ENCODE measurements at places on chromosomes 13 and 19. TPM values are rescaled to one million over a fixed set of nuclear protein-coding genes. Genes with fewer than 3 reads are reported as not detected.

DNA sequence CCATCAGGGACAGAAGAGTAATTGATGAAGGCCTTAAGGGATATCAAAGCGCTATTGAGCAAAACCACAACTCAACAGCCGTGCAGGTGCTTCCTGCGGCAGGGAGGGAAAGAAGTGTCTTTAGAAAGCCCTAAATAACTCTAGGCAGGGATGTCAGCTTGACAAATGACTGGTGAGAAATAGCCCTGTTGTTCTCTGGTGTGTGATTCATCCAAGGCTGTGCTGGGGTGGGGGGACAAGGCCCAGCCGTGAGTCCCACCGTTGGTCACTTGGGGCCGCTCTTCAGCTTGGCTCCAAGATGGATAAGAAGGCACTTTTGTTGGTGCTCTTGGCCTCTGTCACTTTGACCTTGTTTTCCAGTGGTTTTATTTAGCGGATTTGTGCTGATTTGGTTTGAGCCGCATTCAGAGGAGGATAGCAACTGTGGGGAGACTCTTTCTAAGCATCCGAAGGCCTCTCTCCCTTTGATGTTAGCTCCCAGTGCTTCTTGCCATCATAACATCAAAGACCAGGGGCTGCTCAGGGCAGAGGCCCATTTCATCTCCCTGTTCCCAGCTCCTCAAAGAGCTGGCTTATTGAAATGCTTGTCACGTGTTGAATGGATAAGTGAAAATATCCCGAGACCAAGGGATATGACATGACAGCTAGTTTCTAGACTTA lies 130.3 kb upstream of the SERP2 start:
- DNase-seq = peak; percentile 96

DNA sequence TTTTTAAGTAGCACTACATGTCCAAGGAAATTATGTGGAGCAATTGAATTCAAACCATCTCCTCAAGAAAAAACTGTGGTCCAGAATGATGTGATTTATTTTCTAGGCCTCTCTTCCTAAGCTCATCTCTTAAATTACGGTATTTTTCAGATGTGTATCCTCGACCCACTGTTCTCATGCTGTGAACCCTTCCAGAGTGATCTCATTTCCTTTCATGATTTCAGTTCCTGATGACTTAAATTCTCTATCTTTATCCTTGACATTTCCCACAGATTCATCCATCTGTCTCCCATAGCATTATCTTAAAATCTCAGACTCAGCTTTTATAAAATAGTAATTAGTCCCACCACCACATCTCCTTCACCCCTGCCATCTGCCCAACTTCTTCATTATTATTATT lies 117.6 kb upstream of the SPRY2 start:
- no peak for DNase-seq

TINCR gene
- total RNA-seq = 0.50 TPM

DNA sequence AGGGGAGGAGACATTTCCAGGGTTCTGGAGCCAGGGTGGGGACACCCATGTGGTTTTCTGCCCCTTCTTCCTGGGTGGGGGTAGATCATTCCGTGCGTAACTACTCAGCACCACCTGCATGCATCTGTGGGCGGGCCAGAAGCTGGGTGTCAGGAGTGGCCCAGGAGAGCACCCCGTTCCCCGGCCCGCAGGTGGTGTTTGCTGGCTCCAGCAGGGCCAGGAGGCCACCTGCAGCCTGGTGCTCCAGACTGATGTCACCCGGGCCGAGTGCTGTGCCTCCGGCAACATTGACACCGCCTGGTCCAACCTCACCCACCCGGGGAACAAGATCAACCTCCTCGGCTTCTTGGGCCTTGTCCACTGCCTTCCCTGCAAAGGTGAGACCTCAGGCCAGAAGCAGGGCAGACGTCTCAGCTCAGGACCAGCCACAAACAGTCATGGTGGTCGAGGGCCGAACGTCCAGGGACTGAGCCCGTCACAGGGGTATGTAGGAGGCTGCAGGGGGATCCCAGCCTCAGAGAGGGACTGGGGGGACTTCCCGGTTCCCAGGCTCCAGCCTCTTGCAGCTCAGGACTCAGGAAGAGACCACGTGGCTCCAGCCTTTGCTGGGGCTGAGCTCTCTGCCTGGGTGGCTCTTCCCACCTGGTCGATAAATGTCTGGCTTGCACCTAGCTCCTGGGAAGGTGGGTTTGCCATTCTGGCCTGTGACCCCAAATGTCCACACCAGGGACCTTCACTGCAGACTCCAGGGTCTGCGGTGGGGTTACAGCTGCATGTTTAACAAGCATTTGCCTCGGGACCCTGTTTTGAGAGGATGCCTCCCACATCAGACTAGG lies 1.6 kb downstream of the FSTL3 start:
- peak; percentile 86 for DNase-seq

- DNase-seq = no peak
These were observed 190.7 kb downstream of the OXGR1 start for GRCh38 chr13:96803456-96804100.

SH2D3A gene
- not detected for total RNA-seq

GRCh38 chr19:1616396-1616795 lies 11.1 kb upstream of the UQCR11 start:
- no peak for DNase-seq
